ENCODE measurements at places on chromosomes 5 and 9.

- DNase-seq, result peak; percentile 99
These were observed at the start of gene NELFB for GRCh38 chr9:137254624-137255447. Gene NELFB (plus strand): TSS chr9:137255327.

DNA sequence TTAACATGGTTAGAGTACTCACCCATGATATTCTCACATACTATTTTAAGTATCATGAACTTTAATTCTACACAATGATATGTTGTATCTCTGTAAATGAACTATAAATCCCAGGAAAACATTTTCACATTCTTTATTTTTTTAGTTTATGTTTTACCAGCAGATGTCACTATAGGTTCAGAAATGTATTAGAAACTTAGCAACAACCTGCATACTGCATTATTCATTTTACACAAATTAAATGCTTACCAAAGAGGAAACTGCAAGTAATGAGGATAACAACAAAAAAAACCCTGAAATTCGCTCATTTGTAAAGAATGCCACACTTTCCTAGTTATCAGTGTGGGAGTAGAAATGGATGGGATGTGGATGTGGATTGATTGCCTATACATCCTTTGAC lies 217.5 kb upstream of the OTULINL start:
- DNase-seq, result no peak

DNA sequence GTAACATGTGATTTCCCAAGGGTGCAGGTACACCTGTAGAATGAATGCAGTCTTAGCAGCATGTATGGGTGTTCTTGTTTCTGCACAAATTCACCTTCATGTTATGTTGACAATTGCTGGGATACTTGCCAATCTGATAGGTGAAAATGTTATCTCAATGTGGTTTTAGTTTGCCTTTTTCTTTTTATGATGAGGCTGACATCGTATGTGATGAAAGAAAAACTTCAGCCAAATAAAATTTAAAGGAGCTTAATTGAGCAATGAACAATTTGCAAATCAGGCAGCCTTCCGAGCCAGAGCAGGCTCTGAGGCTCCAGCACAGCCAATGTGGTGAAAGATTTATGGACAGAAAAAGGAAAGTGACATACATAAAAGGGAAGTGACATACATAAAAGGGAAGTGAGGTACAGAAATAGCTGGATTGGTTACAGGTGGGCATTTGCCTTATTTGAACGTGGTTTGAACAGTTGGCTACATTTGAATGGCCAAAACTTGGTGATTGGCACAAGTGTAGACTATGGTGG lies 10.5 kb downstream of the TAL2 start:
- DNase-seq, result no peak

GRCh38 chr9:130936285-130937117 lies 2.5 kb downstream of the FIBCD1 start:
- DNase-seq, result peak; percentile 59

GRCh38 chr5:163772644-163773043 lies 267.2 kb downstream of the MAT2B start:
- DNase-seq, result no peak

- no peak for DNase-seq
These were observed 5.8 kb upstream of the GPSM1 start for GRCh38 chr9:136321561-136321960.

DNA sequence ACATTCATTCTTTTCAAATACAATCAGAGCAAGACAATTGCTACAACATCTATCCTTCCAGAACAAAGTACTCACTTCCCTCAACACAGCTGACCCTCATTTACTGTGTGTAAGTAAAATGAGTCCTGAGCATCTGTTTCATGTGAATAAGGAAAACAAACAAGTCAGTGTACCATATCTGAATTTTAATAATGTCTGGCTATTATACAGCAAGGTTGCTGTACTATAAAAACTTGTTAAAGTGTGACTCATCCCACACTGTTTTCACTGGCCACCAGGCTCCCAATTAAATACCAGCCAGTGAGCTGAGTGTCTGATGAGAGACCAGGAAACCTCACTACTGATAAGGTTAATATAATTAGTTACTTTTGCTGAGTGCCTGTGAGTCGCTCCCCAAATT lies 339.8 kb downstream of the AGTPBP1 start:
- DNase-seq, result no peak

DNA sequence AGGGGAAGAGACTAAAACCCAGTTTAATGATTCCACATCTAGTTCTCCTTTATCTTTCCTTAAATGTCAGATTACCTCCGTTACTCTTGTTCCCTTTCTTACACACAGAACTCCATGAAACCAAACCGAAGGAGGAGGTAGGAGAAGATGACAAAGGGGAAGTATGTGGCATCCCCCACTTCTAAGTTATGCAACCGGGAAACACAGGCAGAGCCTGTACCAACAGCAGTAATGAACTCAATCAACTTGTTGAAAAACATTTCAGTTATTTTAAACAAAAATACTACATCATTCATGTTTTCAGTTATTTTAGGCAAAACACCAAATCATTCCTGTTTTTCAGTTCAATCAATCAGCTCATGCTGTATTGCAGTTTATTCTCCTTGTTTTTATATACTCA lies 101.8 kb downstream of the PCSK1 start:
- no peak for DNase-seq

GRCh38 chr5:67160985-67161384 lies 35.6 kb downstream of the CD180 start:
- no peak for DNase-seq

DNA sequence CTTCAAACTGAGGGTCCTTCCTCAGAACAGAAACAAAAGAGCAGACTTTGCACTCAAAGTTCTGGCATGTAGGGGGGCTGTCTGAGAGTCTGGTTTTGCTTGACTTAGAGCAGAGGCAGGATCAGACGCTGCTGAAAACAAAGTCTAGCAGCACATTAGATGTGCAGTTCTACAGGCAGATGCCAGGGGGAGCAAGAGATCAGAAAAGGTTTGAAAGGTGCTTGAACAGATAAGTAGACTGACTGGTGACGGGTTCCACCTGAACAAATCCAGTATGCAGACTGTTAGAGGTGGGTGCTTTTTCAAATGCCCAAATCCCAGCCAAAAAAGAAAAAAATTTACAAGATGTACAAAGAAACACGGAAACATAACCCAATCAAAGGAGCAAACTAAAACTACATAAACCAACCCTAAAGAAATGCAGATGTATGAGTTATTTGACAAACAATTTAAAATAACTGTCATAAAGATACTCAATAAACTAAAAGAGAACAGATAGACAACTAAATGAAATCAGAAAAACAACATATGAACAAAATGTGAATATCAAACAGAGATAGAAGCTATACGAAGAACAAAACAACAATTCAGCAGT lies 194.7 kb upstream of the FREM1 start:
- no peak for DNase-seq
